ENCODE measurements at places on chromosomes 6 and 20.
A peak's percentile ranks its signal among the peaks of the same experiment; 100 is the strongest.

- DNase-seq: no peak
Measured at GRCh38 chr6:32216285-32216684, 7.6 kb downstream of the NOTCH4 start.

- DNase-seq: no peak
Measured at GRCh38 chr20:53050338-53050737, 78.2 kb downstream of the TSHZ2 start.

DNA sequence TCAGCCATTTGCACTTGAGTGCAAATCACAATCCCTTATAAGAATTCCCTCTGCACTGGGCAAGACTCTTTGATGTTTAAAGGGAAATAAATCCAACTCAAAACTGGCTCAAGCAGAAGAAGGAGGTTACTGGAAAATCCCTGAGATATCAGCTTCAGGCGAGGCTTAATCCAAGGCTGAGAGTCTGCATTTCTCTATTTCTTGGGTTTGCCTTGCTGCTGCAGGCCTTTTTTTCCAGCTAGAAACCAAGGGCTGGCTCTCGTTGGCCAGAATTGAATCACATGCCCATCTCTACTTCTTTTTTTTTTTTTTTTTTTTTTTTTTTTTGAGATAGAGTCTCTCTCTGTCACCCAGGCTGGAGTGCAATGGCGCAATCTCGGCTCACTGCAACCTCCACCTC is 11.7 kb downstream of the HCK start:
- no peak for DNase-seq

GRCh38 chr6:52547647-52548352 is 29.1 kb downstream of the TRAM2 start:
- no peak for DNase-seq

GRCh38 chr6:167898673-167899311 is 72.1 kb downstream of the AFDN start:
- peak; percentile 35 for DNase-seq

GRCh38 chr6:52666071-52666470 is 4.8 kb upstream of the TMEM14A start:
- DNase-seq: no peak

DNA sequence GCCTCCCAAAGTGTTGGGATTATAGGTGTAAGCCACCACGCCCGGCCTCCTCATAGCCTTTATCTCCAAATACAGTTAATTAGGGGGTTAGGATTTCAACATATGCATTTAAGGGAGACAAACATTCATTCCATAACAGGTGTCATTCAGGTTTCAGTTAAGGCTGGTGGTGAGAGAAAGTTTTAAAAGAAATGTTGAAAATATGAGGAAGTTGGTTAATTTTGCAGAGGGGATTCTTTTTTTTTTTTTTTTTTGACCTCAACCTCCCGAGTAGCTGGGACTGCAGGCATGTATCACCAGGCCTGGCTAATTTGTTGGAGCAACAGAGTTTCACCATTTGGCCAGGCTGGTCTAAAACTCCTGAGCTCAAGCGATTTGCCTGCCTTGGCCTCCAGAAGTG is 12.5 kb upstream of the EBF4 start:
- DNase-seq: no peak

- peak; percentile 12 for DNase-seq
Measured at GRCh38 chr6:41531591-41532582, 14.3 kb upstream of the FOXP4 start.

- DNase-seq: no peak
Measured at GRCh38 chr6:124551711-124552233, 410.5 kb upstream of the RNF217 start.

GRCh38 chr6:42177514-42178364 is 4.6 kb downstream of the GUCA1A start:
- no peak for DNase-seq

GRCh38 chr20:1872459-1873097 is 22.6 kb upstream of the SIRPA start:
- no peak for DNase-seq

- no peak for DNase-seq
Measured at GRCh38 chr6:108795814-108796213, 52.4 kb upstream of the ARMC2 start.

DNA sequence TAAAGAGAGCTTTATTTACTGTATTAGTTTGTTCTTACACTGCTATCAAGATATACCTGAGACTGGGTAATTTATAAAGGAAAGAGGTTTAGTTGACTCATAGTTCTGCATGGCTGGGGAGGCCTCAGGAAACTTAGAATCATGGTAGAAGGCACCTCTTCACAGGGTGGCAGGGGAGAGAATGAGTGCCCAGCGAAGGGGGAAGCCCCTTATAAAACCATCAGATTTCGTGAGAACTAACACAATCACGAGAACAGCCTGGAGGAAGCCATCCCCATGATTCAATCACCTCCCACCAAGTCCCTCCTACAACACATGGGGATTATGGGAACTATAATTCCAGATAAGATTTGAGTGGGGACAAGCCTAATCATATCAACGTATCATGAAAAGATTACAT is 27.2 kb downstream of the ARID1B start:
- DNase-seq: no peak

- DNase-seq: no peak
Measured at GRCh38 chr20:48605364-48606171, 222.2 kb downstream of the PREX1 start.

DNA sequence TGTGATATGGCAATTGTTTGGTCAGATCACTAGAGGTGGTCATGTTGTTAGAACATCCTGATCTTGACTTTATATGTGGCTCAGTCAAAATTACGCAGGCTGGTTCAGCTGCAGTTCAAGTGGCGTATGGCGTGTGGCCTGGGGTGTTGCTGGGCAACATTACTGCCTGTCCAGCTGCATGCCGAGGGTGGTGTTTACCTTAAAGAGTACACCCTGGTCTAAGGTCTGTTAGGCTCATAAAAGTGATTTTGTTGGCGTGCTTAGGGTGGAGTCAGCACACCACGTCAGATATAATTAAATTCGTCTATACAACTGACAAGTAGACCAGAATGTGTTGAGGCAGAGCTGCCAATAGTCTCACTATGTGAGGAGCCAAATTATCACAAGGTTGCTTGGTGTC is 55.6 kb upstream of the NEDD9 start:
- no peak for DNase-seq

- DNase-seq: no peak
Measured at GRCh38 chr6:140487586-140487985, 1113.1 kb upstream of the CITED2 start.

DNA sequence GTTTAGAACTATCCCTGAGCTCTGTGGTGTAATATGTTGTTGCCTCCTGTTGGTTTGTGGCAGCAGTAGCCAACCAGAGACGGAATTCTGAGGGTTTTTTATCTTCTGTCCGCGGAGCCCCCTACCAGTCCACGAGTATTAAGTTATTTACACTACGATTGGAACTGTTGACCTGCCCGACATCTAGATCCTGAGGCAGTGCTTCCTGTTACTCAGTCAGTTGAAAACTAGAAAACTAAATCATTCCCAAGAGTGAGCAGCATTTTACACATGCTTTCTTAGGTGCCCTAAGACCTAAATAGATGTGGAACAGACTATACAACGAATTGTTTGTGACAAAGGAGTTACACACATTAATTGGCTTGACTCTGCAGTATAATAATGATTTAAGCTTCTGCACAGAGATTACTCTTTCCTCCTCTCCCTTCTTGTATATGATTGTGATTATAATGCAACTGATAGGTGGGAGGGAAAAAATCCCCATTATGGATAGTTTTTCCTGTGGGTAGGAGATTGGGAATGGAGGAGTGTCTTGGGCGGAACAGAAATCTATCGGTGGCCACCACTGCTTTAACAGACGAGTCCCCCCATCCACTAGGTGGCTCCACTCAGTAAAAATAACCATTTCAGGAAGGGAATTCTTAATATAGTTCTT is 1.7 kb downstream of the LOC128125822 start:
- DNase-seq: peak; percentile 74

DNA sequence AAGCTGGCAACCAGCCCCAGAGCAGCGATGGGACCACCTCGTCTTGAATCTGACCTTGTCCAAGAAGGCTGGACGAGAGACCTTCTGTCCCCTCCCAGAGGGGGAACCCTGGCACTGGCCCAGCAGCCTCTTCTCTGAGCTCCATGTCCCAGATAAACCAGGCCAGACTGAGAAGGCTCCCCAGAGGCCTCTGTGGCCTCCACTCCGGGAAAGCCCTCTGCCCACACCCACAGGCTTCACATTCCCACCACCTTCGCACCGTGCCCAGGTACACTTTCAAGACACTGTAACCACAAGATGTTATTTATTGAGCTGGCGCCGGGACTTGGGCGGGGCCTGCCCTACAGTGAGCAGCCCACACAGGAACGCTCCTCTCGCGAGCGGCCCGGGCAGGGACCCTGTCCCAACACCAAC is 33.2 kb downstream of the ADA start:
- no peak for DNase-seq

DNA sequence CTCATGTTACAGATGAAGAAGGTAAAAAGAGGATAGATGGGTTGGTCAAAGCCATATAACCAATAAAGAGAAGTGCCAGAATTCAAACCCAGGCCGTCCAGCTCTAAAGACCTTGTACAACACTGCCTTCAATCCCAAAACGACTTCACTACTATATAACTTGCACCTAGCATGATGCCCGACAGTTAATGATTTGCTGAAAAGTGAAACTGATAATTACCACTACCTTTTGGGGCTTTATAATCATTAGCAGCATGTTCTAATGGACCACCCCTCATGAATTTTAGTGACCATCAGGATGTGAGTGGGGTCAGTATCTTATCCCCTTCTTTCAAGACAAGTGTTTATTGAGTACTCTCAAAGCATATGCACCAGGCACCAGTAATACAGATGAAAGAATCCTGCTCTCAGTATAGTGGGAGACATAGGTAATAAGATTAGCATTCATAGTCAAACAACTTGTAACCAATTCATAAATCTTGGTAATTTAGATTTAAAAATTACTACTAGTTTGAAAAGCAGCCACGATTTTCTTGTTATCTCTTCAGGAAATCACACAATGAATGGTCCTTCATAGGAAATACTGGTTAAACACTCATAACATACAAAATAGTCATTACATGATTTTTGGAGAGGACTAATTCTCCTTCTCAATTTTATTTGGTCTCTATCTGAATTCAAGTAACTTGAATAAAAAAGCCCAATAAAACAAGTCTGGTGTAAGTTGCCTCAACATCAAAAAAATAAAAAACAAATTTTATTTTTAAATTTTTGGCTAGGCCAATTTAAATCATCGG is 98.0 kb downstream of the EPB41L2 start:
- no peak for DNase-seq

- no peak for DNase-seq
Measured at GRCh38 chr20:13671512-13671911, 32.8 kb upstream of the TASP1 start.

DNA sequence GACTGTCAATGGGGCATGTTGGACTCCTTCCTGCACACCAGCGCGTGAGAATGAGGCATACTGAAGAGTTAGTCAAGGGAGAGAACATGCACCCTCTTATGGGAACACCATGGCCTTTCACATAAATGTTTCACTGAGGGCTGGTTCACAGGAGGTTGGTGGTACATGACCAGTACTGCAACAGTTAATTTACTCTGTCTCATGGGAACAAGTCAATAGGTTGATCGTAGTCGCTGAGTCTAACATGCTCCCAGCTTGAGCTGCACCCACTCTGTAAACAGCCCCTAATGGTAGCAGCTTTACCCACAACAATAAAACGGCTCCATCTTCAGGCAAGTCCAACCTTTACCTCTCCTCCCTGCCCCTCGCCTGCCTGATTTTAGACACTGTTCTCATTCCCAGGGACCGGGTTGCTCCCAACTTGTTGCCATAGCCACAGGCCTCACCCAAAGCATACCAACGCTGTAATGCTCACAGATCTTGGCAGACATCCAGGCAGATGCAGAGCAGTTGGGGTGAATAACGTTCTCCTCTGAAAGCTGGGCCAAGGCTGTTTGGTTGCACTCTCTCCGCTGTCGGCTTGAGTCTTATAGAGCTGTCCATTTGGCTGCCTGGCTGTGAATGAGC is 111.3 kb downstream of the LY86 start:
- DNase-seq: peak; percentile 87

DNA sequence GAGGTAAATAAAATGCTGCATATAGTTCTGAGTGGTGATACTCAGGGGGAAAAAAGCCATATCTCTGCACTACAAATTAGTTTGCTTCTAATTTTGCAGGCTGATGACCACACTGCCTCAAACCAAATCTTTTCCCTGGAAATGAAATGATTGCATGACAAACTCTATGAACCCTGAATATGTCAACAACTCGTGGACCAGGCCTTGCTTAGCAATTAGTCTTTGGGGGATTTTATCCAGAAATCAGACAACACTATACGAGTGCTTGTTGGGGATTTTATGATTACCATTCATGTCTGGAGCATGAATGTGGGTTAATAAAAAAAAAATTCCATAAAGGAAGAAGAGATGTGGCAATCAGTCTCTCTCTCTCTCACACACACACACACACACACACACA is 42.0 kb downstream of the SOBP start:
- DNase-seq: no peak

DNA sequence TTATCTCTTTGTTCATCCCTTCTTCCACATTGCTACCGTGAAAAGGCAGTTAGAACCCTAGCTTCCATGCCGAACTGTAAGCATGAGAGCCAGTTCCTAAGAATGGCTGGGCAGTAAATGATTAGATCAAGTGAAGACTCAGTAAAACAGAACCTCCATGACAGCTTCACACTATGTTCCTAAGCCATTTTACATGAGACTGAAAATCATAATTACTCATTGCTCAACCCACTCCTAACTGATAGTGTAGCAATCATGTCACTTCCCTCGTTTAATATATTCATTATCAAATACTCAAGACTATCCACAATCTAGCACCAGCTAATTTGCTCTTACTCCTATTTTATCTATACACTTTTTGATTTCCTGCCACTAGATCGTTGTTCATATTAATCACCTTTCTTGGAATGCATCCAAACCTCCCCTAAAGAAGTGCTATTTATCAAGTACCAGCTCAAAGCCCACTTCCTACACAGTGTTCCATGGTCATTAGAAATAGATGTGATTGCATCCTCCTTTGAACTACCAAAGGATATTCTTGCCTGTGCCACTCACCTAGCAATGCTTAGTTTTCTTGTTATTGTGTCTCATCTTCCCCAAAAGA is 6.0 kb downstream of the TMEM30A start:
- DNase-seq: no peak

GRCh38 chr6:43668151-43669028 is 19.2 kb downstream of the MRPS18A start:
- DNase-seq: peak; percentile 68

GRCh38 chr6:69063401-69063800 is 428.3 kb downstream of the ADGRB3 start:
- no peak for DNase-seq

DNA sequence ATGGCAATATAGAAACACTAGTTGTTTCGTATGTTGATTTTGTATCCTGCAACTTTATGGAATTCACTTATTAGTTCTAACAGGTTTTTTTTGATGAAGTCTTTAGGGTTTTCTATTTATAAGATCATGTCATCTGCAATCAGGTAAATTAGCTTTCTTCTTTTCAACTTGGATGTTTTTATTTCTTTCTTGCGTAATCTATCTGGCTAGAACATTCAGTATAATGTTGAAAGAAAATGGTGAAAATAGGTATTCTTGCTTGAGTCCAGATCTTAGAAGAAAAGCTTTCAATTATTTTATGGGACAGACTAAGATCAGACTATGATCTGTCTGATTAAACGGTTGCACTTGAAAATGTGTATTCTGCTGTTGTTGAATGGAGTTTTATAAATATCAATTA is 820.8 kb upstream of the ADGRB3 start:
- no peak for DNase-seq

- no peak for DNase-seq
Measured at GRCh38 chr20:48953653-48954052, 32.1 kb downstream of the ARFGEF2 start.
